ENCODE measurements at places on chromosomes 2 and 18.

DNA sequence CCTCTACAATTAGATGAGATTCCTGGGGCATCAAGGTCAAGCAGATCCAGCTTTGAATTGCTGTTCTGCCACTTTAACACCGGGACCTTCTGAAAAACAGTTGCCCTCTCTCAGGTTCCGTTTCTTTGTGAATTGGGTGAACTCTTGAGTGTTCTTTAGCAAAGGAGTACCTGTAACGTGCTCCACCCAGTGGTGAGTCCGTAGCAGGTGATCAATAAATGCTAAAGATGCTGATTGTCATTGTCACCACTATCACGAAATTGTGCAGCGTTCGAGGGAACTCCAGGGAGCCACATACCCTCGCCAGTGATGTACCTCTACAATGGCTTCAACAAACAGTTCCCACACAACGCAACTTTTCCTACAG lies 81.9 kb downstream of the TCF7L1 start:
- no peak for DNase-seq

DNA sequence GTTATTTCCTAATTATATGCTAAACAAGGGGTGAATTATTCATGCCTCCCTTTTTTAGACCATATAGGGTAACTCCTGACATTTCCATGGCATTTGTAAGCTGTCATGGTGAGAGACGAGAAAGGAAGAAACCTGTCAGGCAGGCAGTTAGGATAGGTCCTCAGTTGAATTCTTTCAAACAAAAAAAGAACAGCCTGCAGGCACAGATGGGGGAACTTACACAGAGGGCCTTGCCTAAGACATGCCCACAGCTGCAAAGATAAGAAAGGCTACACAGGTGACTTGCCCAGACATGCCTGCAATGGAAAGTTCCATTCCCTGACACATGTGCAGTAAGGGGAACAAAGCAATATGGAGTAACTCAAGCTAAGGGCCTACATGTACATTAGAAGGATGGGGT lies 128.1 kb downstream of the TMEM163 start:
- DNase-seq, result no peak

DNA sequence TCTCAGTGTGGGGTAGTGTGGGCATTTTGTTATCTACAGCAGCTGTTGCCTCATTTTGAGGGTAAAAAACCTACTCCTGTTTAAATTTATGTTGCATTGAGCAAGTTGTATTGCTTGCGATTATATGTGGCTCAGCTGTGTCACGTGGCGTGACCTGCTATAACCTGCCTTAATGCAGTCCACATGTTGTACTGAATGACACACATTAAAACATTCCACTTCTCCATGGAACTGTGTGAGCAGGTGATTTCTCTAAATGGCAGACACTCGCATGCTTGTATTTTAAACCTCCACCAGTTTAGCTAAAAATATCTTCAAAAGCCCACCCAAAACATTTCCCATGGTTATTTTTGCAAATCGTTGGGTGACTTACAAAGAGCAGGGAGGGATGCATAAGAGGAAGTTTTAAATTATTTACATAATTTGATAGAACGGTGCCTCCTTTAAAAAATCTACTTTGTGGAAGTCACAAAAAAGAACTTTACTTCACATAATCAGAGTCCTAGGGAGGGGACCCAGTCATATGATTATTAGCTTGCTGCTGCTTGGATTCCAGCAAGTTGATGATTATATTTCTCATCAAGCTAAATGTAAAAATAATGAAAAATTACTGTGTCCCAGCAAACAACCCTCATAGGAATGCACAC lies 163.3 kb upstream of the ZEB2 start:
- DNase-seq, result no peak

DNA sequence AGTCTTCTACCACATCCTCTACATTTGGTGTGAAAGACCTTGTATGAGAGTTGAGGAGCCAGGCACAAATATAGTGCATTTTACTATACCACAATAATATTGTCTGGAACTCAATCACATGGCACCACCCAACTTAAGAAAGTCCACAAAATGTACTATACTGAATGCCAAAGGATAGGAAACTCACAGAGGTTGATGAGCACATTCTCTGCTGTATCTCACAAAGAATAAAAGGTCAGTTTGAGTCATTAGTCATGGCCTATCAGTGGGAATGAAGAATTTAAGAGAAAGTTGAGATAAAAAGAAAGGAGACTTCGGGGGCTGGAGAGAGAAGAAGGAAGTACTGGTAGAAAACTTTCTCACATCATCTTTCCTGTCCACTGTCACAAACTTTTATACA lies 134.3 kb downstream of the RDH14 start:
- DNase-seq, result no peak

DNA sequence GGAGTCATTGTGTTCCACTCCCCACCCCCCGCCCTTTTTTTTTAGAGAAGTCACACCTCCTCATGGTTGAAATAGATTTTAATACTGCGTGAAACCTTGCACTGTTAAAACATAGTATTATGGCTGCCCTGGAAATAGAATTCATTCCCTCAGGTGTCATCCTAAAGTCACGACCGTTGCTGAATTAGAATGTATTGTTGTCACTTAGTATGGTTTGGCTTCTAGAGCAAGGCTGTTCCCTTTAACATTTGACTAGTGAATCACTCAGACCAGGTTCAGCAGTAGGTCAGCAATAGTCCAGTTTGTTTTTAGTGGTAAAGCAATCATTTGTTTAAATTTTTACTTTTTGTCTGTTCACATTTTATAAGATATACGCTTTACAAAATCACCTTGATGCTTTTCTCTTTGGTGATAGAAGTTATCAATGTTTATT lies 1.2 kb downstream of the BABAM2 start:
- DNase-seq, result no peak

DNA sequence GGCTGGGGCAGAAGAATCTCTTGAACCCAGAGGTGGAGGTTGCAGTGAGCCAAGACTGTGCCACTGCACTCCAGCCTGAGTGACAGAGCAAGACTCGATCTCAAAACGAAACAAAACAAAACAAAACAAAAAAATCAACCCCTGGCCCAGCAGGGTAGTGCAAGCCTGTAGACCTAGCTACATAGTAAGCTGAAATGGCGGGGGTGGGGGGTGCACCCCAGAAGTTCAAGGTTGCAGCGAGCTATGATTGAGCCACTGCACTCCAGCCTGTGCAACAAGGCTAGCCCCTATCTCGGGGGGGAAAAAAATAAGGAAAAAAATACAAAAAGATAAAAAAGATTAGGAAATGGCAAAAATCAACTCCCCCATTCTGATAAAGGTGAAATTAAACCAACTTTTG lies 6.4 kb downstream of the ATL2 start:
- DNase-seq, result no peak

GRCh38 chr2:240460253-240460711 lies 24.8 kb downstream of the GPC1 start:
- peak; percentile 50 for DNase-seq

DNA sequence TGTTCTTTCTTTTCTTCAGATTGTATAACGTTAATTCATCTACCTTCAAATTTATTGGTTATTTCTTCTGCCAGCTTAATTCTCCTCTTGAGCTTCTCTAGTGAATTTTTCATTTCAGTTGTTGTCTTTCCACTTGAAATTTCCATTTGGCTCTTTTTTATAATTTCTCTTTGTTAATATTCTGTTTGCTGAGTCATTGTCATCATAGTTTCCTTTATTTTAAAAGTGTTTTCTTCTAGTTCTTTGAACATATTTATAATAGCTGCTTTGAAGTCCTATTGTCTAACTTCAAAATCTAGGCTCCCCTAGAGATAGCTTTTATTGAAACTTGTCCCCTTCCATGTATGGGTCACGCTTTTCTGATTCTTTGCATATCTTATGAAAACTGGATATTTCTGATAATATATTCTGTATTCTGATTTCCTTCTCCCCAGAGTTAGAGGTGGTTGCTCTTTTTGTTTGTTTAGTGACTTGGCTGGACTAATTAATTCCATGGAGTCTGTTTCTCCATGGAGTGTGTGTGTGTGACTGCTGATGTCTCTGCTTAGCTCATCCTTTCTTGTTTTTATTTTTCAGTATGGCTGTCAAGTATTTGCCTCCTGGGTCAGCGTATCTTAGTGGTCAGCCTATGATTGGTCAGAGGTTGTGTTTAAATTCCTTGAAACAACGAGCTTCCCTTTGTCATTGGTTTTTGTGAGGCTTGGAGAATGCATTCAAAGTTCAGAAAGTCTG lies 47.6 kb downstream of the DIS3L2 start:
- no peak for DNase-seq

- no peak for DNase-seq
These were observed 188.5 kb upstream of the CDH2 start for GRCh38 chr18:28365411-28365831.

DNA sequence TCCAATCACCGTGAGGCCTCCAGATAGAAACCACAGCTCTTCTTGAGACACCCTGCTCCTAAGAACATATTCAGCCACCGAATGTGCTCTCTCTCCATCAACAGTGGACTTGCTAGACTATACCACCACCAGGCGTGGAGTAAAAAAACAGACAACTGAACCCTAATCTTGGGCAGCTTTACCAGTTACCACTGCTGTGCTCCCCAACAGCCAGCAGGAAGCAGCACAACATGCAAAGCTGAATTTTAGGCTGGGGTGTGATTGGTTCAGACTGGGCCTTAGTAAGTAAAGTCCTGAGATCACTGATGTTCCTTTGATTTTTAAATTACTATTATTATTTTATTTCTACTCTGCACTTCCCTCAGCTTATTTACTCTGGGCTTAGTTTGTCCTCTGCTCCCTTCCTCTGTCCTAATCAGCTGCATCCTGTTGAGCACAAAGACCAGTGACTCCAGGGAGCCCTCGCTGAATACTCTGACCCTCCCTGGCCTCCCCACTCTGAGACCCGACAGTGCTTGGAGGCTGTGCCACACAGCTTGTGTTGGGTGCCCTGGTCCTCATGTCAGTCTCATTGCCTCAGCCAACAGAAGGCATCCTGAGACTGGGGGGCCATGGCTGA lies 21.9 kb downstream of the MRPL35 start:
- DNase-seq, result no peak

GRCh38 chr2:3641181-3641580 lies 16.8 kb upstream of the ALLC start:
- peak; percentile 46 for DNase-seq

DNA sequence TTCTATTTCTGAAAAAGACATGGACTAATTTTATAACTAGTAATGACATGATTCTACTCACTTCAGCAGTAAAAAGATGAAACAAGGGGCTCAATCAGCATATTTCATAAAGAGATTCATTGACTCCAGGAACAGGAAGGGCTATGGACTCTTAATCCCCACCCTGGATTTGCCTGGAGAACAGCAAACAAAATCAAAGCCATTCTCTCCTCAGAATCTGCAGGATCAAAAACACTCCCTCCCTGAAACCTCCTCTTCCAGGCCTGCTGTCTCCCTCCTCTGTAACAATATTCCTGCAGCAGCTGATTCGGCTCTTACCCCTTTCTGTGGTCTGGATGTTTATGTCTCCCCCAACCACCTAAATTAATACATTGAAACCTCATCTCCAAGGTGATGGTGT lies 57.0 kb downstream of the ZC3H8 start:
- no peak for DNase-seq

Data from sciatic nerve (tissue), 2 donors.